Activated CD4-positive, alpha-beta T cell treated with anti-CD3 and anti-CD28 coated beads, Interleukin-2, amount 50 U/mL, for 16 hours (primary cell): ENCODE measurements at places on chromosomes 4 and X.
A peak's percentile ranks its signal among the peaks of the same experiment; 100 is the strongest.

DNA sequence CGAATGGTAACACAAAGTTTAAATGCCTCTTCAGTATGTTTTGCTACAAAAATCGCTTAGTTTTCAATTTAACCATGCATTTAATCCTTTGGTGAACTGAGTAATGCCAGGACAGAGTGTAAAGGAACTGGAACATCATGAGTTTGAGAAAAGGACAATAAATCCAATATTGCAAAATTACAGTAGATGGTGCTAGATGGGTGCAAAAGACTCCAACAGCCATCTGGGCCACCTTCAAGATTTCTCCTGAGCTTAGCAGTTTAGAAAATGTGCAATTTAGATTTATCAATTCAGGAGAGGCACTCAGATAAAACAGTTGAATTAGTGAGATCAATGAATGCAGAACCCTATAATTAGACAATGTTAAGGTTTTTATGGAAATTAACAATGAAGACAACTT, 33.2 kb upstream of the MID1IP1 start:
- DNase-seq, result no peak

DNA sequence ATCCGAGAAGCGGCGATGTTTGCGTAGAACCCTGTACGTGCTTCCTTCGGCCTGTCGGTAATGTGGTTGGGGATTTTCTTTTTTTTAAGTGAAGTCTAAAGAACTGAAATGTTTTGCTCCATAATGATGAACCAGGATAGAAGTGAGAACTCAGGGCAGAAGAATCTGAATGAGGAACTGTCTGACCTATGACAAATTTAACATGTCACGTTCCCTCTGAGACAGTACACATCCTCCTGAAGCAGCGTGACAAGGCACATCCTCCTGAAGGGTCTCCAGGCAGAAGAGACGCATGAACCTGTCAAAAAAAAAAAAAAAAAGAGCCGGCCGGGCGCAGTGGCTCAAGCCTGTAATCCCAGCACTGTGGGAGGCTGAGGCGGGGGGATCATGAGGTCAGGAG, 6.2 kb downstream of the CSF2RA start:
- DNase-seq, result no peak

DNA sequence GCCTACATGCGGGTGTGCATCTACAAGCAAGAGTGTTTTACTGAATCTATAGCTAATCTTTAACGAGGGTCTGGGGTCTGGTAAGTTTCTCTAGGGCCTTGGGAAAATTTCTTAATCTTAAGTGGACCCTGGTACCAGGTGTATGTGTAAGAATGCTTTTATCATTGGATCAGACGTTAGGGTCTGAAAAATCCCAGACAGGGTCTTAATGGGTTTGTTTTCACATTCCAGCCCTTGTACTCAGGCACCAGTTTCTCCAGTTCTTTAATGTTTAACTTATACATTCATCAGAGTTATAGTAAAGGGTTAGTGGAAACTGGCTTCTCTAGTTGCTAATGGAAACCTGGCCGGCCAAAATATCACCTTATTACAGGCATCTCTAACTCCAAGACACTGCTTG, 11.6 kb downstream of the MAGEB16 start:
- no peak for DNase-seq

DNA sequence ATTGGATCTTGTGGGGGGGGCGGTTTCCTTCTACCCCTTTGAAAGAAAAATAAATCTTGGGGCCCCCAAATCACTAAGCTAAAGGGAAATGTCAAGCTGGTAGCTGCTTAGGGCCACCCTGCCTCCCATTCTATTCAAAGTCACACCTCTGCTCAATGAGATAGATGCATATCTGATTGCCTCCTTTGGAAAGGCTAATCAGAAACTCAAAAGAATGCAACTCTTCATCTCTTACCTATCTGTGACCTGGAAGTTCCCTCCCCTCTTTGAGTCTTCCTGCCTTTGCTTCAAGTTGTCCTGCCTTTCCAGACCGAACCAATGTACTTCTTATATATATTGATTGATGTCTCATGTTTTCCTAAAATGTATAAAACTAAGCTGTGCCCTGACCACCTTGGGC, 7.0 kb downstream of the C4orf51 start:
- DNase-seq, result no peak

GRCh38 chr4:39410415-39410814, 3.7 kb downstream of the KLB start:
- no peak for DNase-seq

DNA sequence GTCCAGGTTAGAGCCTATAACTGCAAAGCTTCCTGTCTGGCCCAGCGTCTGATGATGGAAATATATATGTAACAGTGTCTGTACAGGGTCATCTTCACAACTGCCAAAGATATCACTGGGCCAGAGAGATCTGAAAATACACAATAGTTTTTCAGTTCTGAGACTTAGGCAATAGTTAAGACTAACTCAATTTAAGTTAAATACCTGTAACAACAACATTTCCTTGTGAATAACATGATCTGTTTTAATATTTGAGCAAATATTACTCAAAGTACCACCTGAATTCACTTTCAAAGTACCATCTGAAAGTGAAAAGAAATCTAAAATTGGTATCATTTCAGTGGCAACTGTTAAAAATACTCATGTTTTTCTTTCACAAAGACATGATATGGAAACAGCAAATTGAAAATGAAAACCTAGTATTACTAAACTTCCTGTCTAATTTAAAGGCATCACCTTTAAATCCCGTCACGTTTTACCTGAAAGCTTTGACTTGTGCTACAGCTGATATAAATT, 9.6 kb downstream of the ZAR1 start:
- DNase-seq, result peak; percentile 62

DNA sequence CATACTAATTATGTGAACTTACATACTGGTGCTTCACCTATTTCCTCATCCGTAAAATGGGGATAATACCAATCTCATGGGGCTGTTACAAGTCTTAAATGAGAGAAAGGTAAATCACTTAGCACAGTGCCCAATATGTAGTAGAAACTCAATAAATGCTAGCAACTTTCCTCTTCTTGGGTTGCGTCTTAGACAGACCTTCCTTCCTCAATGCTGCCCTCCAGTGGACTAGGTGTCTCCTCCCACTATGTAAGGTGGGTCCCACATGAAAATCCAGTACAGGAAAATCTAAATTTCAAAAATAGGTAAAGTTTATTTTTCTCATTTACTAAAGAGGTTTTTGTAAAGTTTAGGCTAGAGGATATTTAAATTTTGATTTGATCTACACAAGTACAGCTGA, 20.6 kb downstream of the ZDHHC9 start:
- DNase-seq, result peak; percentile 61

DNA sequence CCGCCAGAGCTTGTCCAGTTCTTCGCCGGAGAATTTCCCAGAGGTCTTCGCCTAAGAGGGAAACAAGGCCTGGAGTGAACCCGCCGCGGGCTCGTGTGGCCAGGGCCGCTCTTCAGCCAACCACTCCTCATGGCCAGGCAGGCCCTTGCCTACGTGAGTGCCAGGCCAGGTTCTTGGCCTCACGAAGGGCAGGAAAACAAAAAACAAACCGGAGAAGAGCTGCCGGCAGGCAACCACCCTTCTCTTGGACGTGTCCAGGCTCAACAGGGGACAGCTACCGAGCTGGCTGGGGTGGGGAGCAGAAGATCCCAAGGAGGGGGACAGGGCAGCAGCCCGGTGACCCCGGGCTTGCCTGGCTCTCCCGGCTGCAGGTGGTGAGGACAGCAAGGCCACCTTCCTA, 13.3 kb downstream of the LRPAP1 start:
- no peak for DNase-seq

DNA sequence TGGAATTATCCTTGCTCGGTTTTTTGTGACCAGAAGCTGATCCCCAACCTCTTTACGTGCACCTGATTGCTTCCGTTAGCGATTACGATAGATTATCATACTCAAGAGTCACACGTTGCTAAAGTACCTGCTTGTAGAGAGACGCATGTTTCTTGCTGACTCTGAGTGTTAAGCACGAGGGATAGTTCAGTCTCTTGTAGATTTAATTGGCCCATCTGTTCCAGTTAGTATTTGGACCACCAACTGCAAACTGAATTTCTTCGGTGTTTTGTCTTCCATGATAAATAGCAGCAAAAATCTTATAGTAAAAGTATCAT, 516 bp upstream of the COX18 start:
- no peak for DNase-seq

DNA sequence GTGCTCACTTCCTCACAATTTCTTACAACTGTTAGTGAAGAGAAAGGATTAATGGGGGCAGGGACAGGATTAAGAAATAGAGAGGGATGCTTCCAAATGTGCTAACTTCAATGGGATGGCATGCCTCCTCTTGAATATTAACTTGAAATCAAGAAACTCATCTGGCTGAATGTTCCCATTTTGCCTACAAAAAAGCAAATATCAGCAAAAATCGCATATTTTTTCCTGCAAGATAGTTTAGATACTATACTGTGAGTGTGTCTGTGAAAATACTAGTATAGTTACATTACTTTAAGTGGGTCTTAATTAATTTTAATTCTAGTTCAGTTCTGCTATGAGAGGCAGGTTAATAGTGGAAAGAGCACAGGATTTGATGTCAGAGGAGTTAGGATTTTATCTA, 4.9 kb downstream of the PAICS start:
- DNase-seq, result no peak

GRCh38 chr4:173242466-173243250, 74.0 kb downstream of the GALNT7 start:
- no peak for DNase-seq
